ENCODE measurements at places on chromosomes 12 and 14.

- no peak for DNase-seq
Observed at GRCh38 chr12:82448911-82449578, 90.7 kb downstream of the METTL25 start.

DNA sequence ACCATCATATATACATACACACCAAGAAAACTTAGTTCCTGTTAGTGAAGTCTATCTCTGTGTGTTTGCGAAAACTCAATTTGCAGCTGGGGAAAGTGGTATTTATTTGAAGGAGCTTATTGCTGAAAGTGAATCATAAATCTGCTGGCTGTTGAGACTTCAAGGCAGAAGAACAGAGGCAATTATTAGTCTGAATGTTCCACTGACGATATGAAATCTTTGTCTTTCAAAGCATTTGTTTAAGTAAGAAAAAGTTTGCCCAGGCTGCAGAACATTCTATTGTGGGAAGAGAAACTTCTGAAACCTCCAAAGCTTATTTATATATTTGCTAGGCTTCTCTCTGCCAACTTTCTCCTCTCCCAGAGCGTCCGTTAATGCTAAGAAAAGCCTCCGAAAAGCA, 255.7 kb upstream of the TMPO start:
- no peak for DNase-seq

DNA sequence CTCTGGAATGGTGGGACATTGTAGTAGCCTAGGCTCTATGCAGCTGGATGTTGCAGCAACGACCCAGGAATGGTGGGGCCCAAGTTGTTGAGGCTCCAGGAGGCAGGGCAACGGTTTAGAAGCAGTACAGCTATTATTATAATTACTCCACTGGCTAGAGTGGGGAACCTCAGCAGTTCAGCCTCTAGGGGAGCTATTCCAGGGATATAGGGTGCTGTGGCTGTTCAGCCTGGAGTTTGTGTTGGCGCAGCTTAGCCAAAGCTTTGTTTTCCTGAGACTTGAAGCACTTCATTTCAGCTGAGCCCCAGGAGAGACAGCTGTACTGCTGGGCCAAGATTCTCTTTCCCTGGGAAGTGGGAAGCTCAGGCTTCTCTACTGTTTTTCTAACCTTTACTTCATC, 1023.0 kb upstream of the ATXN7L3B start:
- no peak for DNase-seq

DNA sequence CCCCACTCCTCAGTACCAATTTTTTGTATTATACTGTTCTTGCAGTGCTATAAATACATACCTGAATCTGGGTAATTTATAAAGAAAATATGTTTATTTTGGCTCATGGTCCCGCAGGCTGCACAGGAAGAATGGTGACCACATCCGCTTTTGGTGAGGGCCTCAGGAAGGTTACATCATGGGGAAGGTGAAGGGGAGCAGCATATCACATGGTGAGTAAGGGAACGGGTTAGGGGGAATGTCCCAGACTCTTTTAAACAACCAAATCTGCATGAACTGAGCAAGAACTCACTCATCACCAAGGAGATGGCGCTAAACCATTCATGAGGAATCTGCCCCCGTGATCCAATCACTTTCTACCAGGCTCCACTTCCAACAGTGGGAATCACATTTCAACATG, 40.0 kb downstream of the OSBPL8 start:
- DNase-seq: no peak

GRCh38 chr12:51868821-51869495, 18.9 kb upstream of the ANKRD33 start:
- no peak for DNase-seq

- DNase-seq: no peak
Observed at GRCh38 chr12:88299567-88300101, 157.5 kb downstream of the TMTC3 start.

- no peak for DNase-seq
Observed at GRCh38 chr12:91924827-91925226, 220.8 kb downstream of the BTG1 start.

GRCh38 chr14:106883218-106883692, 1356.9 kb downstream of the TMEM121 start:
- peak; percentile 22 for DNase-seq

- no peak for DNase-seq
Observed at GRCh38 chr12:108671110-108671509, 37.4 kb upstream of the SELPLG start.

- DNase-seq: no peak
Observed at GRCh38 chr12:109930028-109930800, 30.1 kb downstream of the TCHP start.

DNA sequence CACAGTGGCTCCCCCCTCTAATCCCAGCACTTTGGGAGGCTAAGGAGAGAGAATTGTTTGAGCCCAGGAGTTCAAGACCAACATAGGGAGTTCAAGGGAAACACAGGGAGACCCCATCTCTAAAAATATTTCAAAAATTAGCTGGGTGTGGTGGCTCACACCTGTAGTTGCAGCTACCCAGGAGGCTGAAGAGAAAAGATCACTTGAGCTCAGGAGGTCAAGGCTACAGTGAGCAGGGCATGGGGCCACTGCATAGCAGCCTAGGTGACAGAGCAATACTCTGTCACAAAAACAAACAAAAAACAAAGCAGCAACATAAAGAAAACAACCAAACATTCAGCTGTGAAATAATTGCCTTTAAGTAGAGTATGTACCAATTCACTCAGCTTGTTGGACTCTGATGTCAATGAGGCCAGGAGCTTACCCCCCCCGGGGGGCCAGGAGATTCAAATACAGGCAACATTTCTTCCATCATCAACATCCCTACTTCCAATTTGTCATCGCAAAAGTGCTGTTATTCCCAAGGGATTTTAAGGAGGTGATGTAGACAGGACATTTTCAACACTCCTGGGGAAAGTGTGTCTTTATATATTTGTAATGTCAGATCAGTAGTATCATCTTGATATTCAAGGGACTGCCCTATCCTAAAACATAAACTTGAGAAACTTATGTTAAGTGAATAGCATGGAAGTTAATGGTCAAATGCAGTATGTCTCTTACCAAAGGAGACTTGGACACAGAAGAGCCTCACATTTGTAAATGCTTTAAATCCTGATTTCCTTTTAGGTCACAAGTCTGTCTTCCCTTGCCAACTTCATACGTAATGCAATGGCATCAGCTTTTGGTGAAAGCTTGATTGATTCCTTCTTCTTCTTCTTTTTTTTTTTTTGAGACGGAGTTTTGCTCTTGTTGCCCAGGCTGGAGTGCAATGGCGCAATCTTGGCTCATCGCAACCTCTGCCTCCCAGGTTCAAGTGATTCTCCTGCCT, 40.6 kb upstream of the AEBP2 start:
- DNase-seq: no peak

DNA sequence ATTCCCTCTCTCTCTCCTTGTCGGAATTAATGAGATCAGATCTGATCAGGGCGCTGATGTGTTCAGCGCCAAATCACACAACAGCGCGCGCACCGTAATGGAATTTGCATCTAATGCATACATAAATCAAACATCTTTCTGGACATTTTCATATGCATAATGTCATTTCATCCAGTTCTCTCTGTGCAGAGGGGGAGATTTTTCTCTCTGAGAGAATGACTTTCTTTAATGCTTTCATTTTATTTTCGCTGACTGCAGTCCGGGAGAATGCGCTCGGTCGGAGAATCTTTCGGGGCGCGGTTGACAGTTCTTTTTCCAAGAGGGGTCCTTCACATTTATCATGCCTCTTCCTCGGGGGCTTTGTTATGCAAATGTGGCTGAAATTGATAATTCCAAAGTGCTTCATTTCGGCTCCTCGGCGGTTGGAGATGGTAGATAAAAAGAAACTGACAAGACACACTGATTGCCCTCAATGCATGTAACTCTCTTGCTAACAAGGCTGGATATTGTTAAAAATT, 615.9 kb downstream of the VRK1 start:
- no peak for DNase-seq

- DNase-seq: no peak
Observed at GRCh38 chr12:32302218-32303173, 96.9 kb upstream of the FGD4 start.

- no peak for DNase-seq
Observed at GRCh38 chr14:46290706-46291105, 360.9 kb downstream of the RPL10L start.

DNA sequence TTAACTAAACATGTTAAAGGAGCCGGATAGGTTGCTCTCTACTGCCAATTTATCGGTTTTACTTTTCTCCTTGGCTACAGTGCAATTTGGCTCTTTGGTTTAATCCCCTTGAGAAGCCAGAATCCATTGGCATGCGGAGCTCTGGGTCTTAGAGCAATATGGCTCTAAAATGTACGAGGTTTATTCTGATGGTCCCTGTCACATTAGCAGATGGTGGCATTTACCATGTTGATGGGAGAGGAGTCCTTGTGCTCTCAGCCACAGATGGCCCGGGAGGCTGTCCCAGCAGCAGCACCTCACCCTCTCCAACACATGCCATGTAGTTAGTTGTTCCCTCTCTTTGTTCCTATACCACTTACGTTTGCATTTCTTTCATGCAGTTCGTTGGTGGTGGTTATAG, 179.7 kb downstream of the RGS6 start:
- DNase-seq: no peak

GRCh38 chr12:116955382-116956021, 44.8 kb downstream of the FBXW8 start:
- no peak for DNase-seq

GRCh38 chr14:60317609-60318008, 68.6 kb downstream of the PPM1A start:
- no peak for DNase-seq

- peak; percentile 23 for DNase-seq
Observed at GRCh38 chr14:91911474-91912032, 35.9 kb downstream of the FBLN5 start.

- no peak for DNase-seq
Observed at GRCh38 chr14:102802834-102803523, 25.7 kb downstream of the TRAF3 start.

- DNase-seq: no peak
Observed at GRCh38 chr14:91228112-91229004, 16.1 kb downstream of the GPR68 start.

GRCh38 chr12:67765776-67766766, 117.5 kb downstream of the DYRK2 start:
- peak; percentile 30 for DNase-seq

DNA sequence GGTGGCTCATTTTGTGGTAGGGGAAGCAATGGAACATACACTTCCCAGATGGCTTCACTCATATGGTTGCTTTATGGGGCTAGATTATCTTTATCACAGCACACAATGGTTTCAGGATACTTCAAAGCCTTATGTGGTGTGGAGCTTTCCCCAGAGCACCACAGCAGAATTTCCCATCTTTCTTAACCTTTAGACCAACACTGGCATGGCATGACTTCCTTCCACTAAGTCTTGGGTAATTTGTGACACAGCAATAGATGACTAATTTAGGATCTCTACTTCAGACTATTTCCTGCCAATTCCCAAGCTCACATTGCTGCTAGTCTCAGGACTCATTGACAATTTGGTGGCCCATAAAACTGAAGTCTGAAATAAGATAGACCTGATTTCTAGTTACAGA, 36.9 kb upstream of the DCN start:
- DNase-seq: no peak

DNA sequence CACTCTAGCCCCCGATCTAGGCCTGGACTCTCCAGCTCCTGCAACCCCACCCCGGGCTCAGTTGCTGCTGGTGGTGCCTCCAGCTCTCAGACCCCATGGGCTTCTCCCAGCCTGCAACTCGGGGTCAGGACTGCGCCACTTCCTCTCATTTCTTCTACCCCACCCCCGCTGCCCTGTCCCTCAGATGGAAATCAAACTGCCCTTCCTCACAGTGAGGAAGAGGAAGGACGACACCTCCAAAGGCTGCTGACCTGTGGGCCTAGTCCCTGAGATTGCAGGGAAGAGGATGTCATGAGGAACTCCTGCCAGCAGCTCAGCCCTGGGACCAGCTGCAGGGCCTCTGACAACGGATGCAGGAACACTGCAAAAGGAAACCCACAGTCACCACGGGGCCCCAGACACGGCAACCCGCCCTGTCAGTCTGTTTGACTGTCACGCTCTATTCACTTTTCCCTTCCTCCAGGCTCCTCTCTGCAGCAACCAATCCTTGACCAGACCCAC, 29.3 kb upstream of the PNMA1 start:
- DNase-seq: no peak

- no peak for DNase-seq
Observed at GRCh38 chr12:67148265-67148664, 120.9 kb upstream of the CAND1 start.

All from SW 1271 (cell line).